NCI-H774 (cell line): ENCODE measurements at places on chromosomes 3 and 15.

GRCh38 chr15:58258501-58259292 is 120.5 kb downstream of the AQP9 start:
- no peak for DNase-seq

DNA sequence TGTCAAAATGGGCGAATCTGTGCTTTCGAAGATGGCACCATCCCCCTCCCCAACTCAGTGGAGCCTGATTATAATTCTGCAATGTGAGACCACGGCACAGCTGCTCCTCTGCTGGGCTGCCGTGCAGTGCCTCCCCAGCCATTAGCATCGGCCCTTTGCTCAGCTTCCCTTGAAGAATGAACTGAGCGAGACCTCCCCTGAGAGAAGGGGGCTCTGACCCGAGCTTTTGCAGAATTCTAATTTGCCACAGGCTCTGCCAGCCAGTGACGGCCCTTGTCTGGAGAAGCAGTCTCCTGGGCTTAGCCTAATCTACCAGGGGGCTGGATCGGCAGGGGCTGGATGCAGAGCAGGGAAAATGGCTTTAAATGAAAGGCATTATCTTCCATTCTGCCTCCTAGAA is 57.2 kb downstream of the GLDN start:
- DNase-seq, result no peak

GRCh38 chr15:41933326-41933725 is 39.0 kb downstream of the EHD4 start:
- DNase-seq, result no peak

DNA sequence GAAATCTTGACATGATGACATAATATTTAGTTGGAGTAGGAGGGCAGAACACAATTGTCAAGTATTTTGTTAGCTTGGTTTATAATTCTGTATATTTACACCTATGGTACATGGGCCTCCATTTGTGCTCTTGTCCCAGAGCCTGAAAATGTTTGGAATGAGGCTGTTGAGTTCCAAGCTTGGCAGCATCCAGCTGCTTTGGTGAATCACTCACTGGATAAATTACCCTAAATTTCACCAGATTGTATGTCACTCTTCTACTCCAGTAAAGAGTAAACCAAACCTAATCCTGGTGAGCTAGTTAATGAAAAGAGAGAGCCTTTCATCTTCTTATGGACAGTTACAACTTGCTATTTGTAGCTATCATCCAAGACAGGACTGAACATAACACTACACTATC is 928.7 kb downstream of the DIPK2A start:
- no peak for DNase-seq

- no peak for DNase-seq
Measured at GRCh38 chr3:108838436-108838835, 15.8 kb downstream of the TRAT1 start.

GRCh38 chr15:76844096-76844495 is 61.0 kb downstream of the SCAPER start:
- no peak for DNase-seq

- no peak for DNase-seq
Measured at GRCh38 chr3:56423661-56424099, 44.6 kb downstream of the ERC2 start.

DNA sequence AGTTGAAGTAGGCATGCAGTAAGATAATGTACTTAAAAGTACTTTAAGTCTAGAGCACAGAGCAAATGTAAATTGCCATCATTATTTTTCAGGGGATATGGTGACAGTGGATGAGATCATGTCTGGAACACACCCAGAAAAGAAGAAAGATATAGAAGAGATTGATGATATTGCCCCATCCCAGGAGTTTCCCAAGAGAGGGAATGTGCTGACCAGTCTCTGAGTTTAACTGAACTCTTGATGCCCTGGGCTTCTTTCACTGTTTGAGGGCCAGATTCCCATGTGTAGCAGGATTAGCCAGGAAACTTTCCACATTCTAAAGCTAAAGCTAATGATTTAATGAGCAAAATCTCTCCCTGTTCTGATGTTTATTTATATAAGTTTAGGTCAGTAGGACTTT is 366.8 kb upstream of the UMPS start:
- DNase-seq, result no peak

GRCh38 chr15:62857411-62857853 is 185.1 kb upstream of the TPM1 start:
- no peak for DNase-seq

- DNase-seq, result no peak
Measured at GRCh38 chr3:126546013-126546412, 12.7 kb downstream of the C3orf22 start.

- no peak for DNase-seq
Measured at GRCh38 chr3:65632414-65632813, 406.3 kb downstream of the MAGI1 start.

- DNase-seq, result no peak
Measured at GRCh38 chr3:123584284-123584987, 417 bp downstream of the HACD2 start.

DNA sequence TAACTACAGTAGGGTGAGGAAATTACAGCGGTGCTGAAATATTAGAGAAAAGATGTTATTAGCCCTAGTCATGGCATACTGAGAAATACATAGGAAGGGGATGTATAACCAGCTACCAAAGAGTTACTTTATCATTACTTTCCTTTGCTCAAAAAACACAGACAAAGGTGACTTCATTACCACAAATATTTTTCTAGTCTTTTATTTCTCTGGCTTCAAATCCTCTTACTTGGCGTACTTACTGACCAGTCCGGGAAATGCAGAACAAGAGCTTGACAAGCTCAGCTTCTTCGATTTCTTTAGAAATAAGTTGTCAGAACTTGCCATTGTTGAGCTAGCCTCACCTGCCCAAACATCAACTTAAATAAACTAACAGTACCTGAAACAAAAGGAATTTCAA is 142.1 kb upstream of the TMCO5A start:
- DNase-seq, result peak; percentile 25

GRCh38 chr15:83545804-83546511 is 98.8 kb downstream of the SH3GL3 start:
- no peak for DNase-seq

DNA sequence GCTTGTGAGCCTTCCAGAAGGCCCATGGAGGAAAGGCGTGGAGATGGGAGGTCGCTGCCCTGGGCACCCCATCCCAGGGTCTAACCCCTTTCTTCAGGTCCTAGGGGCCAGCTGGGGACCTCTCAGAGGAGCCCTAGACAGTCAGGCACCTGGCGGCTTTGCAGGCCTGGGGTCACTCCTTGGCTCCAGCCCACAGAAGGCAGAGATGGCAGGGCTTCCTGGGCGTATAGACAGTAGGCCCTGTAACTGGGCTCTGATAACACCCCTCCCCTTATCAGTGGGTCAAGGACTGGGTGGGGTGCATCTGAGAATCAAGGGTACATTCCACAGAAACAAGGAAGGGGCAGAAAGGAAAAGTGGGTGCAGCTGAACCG is 16.7 kb downstream of the ZDHHC19 start:
- DNase-seq, result no peak

- no peak for DNase-seq
Measured at GRCh38 chr15:44082558-44083157, 112.4 kb downstream of the FRMD5 start.

DNA sequence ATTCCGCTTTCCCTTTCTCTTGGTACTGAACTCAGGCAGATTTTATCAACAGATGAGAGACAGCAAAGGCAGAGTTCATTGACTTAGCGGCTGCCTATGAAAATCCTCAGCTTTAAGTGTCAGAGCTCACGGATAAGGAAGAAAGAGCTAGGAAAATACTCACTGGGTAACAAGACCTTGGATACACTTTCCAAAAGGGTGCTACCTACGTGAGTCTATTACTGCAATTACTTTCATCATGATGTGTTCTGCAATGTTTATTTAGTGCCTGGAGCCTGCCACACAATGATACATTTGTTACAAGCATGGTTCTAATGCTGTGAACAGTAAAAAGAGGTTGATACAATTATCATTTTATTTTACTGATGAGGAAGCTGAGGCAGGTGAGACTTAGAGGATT is 177.5 kb downstream of the GRM7 start:
- no peak for DNase-seq

DNA sequence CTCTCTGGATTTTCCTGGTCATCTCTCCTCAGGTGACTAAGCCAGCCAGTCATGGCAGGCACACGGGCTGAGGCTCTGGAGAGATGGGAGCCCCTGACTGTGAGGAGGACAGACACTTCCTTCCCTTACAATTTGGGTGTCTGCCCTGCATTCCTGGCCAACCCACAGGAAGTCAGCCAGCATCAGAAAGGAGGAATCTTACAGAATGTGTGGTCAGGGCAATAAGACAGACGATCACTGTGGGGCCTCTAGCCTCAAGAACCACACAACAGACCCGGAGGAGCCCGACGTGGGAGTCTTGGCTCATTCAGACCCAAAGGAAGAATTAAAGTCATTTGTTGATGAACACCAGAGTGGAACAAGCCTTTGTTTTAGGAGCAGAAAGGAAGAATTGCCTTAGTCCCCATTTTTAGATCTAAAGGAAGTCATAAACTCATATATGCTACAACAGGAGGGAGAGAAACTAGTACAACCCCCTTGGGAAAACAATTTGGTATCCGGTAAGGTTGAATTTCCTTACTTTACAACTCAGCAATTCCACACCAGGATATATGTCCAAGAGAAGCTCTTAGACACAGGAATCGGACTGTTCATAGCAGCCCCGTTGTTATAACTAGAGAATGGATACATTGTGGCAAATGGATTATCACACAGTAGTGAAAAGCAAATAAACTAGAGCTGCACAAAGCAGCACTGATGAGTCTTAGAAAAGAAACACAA is 62.2 kb downstream of the ABTB1 start:
- DNase-seq, result no peak

GRCh38 chr3:37762698-37763097 is 99.0 kb upstream of the CTDSPL start:
- DNase-seq, result no peak

GRCh38 chr15:100115066-100115710 is 226.6 kb downstream of the ADAMTS17 start:
- no peak for DNase-seq

- DNase-seq, result no peak
Measured at GRCh38 chr15:69713726-69714559, 261.3 kb downstream of the RPLP1 start.

- no peak for DNase-seq
Measured at GRCh38 chr3:107634099-107634489, 111.3 kb downstream of the BBX start.

DNA sequence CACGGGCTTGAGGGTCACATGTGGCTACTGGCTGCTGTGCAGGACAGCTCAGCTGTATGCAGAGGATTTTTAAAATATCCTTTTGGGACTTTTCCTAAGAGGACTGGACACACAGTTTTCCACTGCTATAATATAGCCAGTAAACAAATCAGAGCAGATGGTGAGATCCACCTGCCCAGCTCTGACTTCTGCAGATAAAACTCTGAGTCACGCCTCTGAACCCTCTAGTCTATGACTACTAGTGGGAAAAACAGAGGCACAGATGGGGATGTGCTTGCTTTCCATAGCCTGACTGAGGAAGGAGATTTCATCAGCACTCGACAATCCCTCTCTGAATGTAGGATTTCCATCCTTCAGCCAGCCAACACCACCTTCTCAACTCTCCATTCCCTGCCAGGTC is 45.1 kb downstream of the COLQ start:
- no peak for DNase-seq
